ENCODE measurements at places on chromosomes 2 and 18. TPM values are rescaled to one million over a fixed set of nuclear protein-coding genes. Genes with fewer than 3 reads are reported as not detected.

ANKRD62 gene
- not detected for total RNA-seq

PLCD4 gene
- total RNA-seq, result 1.6 TPM

AFF3 gene
- under 0.01 TPM for total RNA-seq

ADAM17 gene
- total RNA-seq, result 50.5 TPM

RGPD3 gene
- total RNA-seq, result 0.20 TPM

ZSWIM2 gene
- not detected for total RNA-seq

HSBP1L1 gene
- 1.4 TPM for total RNA-seq

SPDYA gene
- 0.79 TPM for total RNA-seq

VIT gene
- 0.46 TPM for total RNA-seq

LIMS4 gene
- total RNA-seq, result 12.4 TPM

ARHGAP15 gene
- not detected for total RNA-seq

POTEF gene
- total RNA-seq, result under 0.01 TPM

BOLL gene
- total RNA-seq, result not detected

MYO5B gene
- 0.14 TPM for total RNA-seq

STAT4 gene
- 0.13 TPM for total RNA-seq

AGXT gene
- not detected for total RNA-seq

KYNU gene
- total RNA-seq, result 0.07 TPM

SLC14A1 gene
- total RNA-seq, result not detected

EVA1A gene
- total RNA-seq, result 149 TPM

SPHKAP gene
- total RNA-seq, result not detected

GALR1 gene
- total RNA-seq, result not detected

RFTN2 gene
- total RNA-seq, result 6.5 TPM

TRABD2A gene
- 0.59 TPM for total RNA-seq

GATA6 gene
- total RNA-seq, result 11.9 TPM

FABP1 gene
- not detected for total RNA-seq

ERFE gene
- total RNA-seq, result 0.53 TPM

ABCG8 gene
- total RNA-seq, result not detected

SCN7A gene
- total RNA-seq, result not detected

UGT1A10 gene
- not detected for total RNA-seq

FIGN gene
- 0.99 TPM for total RNA-seq

KCNK3 gene
- total RNA-seq, result not detected

NOL4 gene
- total RNA-seq, result not detected

QPCT gene
- 18.9 TPM for total RNA-seq

GALNT14 gene
- not detected for total RNA-seq

GPR155 gene
- total RNA-seq, result 2.3 TPM

RMC1 gene
- total RNA-seq, result 30.1 TPM

WIPF1 gene
- 4.8 TPM for total RNA-seq

MPPE1 gene
- total RNA-seq, result 14.8 TPM

AQP12B gene
- total RNA-seq, result not detected

ZAP70 gene
- total RNA-seq, result not detected

AQP12A gene
- total RNA-seq, result not detected

GRB14 gene
- total RNA-seq, result 3.9 TPM

ENOSF1 gene
- 28.9 TPM for total RNA-seq

CHRNG gene
- total RNA-seq, result not detected

RIT2 gene
- not detected for total RNA-seq
